ENCODE measurements at places on chromosomes 5 and 9. TPM values are rescaled to one million over a fixed set of nuclear protein-coding genes. Genes with fewer than 3 reads are reported as not detected.
A peak's percentile ranks its signal among the peaks of the same experiment; 100 is the strongest.

Gene CRHBP
- total RNA-seq, result not detected

Gene GLDC
- total RNA-seq, result 101 TPM

Gene SPINK7
- total RNA-seq, result not detected

Gene ZDHHC11B
- 1.9 TPM for total RNA-seq

Gene PCDHGA12
- total RNA-seq, result 1.3 TPM

Gene IL5
- total RNA-seq, result not detected

Gene CDX1
- total RNA-seq, result not detected

Gene HTR1A
- 3.8 TPM for total RNA-seq

Gene VLDLR
- 43.6 TPM for total RNA-seq

Gene PCDHGC5
- total RNA-seq, result 0.78 TPM

Gene PRDM9
- not detected for total RNA-seq

Gene APBA1
- 1.1 TPM for total RNA-seq

Gene RAI14
- 216 TPM for total RNA-seq

Gene C5orf58
- 1.6 TPM for total RNA-seq

Gene NUTM2G
- total RNA-seq, result 0.25 TPM

Gene BAAT
- not detected for total RNA-seq

DNA sequence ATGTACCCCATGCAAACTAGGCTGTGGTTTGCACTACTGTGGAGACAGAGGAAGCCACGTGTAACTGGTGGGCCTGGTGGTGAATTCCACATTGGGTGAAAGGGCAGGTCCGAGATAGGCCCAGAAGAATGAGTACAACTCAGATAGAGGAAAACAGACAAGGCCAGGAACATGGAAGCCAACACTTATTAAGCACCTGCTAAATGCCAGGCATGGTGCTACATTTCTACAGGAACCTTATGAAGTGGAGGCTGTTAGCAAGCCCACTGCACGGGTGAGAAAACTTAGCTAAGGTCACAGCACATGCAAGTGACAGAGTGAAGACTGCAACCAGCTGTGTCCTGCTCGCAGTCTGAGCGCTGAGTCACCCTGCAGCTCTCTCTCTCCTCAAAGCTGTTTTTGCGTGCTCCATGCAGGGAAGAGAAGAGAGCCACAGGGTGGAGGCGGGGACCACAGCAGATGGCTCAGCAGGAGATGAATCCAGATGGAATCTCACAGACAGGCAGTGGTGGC lies 65.5 kb upstream of the SPTLC1 start:
- no peaks in the 10 kb centered on the region for H3K4me1 ChIP-seq
- H3K27me3 ChIP-seq, result no peaks in the 10 kb centered on the region

DNA sequence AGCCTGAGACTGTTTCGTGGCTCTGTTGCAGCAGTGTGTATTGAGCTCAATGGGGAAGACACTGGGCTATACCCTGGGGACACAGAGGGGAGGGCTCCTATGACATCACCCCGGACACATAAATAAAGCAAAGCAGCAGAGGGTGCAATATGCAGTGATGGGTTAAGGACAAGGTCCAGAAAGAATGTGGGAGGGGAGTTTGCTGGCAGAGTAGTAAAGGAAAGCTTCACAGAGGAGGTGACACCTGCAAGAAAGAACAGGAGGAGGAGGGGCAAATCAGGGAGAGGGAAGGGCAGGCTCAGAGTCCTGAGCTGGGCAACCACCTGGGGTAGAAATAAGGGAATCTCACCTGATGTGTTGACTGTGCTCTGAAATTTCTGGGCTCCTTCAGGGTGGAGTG lies 35.3 kb upstream of the CDKN2AIPNL start:
- no peaks in the 10 kb centered on the region for H3K27me3 ChIP-seq
- H3K36me3 ChIP-seq, result no peaks in the 10 kb centered on the region
- no peak overlapping the region for H3K27ac ChIP-seq
- peaks cover 7% of the 10 kb centered on the region for H3K4me1 ChIP-seq
- no peak overlapping the region for H3K4me3 ChIP-seq

- peaks cover 13% of the 10 kb centered on the region for H3K4me1 ChIP-seq
- H3K27me3 ChIP-seq, result peaks cover 62% of the 10 kb centered on the region
- peak overlapping the region; percentile 39 for H3K4me3 ChIP-seq
Measured at GRCh38 chr5:522899-523440, 1.3 kb downstream of the SLC9A3 start.

GRCh38 chr5:173507171-173507570 lies 109.3 kb downstream of the BOD1 start:
- no peak for DNase-seq
- no peaks in the 10 kb centered on the region for H3K36me3 ChIP-seq
- no peak overlapping the region for H3K27ac ChIP-seq

- H3K36me3 ChIP-seq, result no peaks in the 10 kb centered on the region
- DNase-seq, result no peak
- no peak overlapping the region for H3K4me3 ChIP-seq
- no peaks in the 10 kb centered on the region for H3K27me3 ChIP-seq
Measured at GRCh38 chr9:4973246-4973645, 11.8 kb upstream of the JAK2 start.

DNA sequence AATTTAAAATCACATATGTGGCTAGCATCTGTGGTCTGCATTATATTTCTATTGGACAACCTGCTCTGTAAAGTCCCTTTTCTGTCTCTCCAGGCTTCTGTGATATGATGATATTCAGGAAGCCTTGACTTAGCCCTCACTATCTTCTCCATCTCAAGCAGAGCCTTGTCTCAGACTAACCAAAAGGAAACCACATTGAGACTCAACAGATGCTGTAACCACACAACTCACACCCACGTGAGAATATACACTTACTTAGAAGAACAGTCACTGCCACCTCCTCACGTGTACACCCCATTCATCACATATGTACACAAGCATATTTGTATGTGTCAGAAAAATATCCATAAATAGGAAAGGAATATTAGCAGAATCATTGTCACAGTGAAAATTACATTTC lies 33.6 kb downstream of the HTR4 start:
- H3K27me3 ChIP-seq, result no peaks in the 10 kb centered on the region
- no peak overlapping the region for H3K27ac ChIP-seq
- H3K4me3 ChIP-seq, result no peak overlapping the region
- no peaks in the 10 kb centered on the region for H3K36me3 ChIP-seq

DNA sequence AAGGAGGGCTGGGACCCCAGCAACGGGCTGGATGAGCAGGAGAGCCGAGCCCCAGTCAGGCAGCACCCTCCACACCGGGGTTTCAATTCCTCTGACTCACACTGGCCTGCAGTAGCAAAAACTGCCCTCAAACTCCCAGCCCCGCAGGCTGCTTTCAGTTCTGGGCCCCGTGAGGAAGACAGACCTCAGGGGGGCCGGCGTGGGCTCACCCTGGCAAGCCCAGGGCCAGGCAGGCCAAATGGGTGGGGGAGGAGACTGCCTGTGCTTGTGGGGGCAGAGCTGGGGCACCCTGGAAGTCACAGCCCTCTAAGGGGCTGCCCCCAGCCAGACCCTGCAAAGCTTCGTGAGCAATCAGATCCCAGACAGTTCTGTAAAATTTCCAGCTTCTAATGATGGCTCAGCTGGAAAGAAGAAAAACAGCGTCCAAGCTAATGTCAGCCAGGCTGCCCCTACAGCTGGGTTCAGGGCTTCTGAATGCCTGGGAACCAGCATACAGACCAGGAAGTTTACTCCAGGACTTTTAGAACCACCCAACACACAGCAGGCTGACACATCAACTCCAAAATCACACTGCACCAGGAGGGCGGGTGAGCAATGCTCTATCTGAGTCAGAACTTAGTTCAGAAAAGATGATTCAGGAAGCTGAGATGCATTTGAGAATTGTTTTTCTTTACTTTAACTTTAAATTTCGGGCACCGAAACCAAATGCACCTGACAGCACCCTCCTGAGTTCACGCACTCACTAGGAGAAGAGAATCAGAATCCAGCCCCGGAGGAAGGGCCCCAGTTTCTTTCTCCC lies 34.7 kb downstream of the LPCAT1 start:
- no peak overlapping the region for H3K27ac ChIP-seq
- no peaks in the 10 kb centered on the region for H3K27me3 ChIP-seq
- H3K4me3 ChIP-seq, result no peak overlapping the region
- DNase-seq, result no peak
- peaks cover 86% of the 10 kb centered on the region for H3K36me3 ChIP-seq
- H3K4me1 ChIP-seq, result no peaks in the 10 kb centered on the region

DNA sequence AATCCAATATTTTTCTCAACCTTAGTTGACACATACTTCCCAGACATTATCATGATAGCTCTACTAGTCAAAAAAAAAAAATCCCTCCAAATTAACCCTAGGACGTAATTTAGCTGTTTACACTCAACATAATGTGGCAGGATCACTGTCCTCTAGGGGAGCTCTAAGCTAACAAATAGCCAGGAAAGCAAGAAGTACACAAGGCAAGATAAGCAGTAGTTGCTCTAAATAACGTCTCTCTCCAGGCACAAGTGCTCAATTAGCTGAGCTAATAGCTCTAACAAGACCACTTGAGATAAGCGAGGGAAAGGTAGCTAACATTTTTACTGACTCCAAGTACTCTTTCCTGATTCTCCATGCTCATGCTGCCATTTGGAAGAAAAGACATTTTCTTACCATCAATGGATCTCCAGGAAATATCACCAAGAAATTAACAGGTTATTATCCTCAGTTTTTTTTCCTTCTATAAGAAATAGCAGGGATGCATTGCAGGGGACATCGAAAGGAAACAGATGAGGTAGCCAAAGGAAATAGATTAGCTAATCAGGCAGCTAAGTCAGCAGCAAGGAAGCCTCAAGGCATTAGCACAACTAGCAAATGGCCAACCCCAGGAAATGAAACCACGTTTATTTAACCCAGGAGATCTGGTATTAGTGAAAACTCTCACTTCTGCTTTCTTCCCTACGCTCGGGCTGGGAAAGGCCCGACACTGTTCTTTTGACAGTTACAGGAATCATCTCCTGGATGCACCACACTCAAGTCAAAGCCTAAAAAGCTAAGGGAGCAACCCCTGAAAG lies 614.1 kb downstream of the PTPRD start:
- no peak for DNase-seq
- no peaks in the 10 kb centered on the region for H3K36me3 ChIP-seq
- H3K4me1 ChIP-seq, result peaks cover 16% of the 10 kb centered on the region
- H3K27ac ChIP-seq, result no peak overlapping the region
- no peaks in the 10 kb centered on the region for H3K27me3 ChIP-seq

DNA sequence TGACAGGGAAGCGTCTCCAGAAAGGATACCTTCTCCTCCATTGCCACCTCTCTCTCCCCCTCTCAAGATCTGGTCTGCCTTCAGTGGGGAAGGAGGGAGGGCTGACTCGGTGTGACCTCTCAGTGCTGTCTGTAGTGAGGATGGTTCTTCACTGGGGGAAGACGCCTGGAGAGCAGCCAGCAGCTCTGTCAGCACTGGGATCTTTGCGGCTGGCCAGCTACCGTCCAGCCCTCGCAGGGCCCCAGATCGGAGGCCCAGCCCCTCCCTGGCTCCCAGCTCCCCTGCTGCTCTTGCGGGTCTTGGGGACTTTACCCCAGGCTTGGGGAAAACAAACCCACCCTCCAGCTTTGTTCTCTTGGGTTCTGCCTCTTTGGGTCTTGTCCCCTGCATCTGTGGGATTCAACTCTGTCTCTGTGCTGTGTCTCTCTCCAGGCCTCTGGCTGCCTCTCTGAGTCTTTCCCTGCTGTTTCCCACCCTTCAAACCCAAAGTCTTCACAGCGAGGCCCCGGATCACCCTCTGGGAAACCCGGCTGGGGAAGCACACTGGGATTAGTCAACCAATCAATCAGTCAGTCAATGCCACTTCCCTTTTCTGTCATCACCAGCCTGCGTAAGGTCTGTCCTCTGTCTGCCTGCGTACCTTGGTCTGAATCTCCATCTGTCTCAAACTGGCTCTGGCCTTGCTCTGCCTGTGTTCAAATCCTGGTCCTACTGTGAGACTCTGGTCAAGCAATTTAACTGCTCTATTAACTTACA lies 23.0 kb downstream of the FGF18 start:
- H3K27me3 ChIP-seq, result no peaks in the 10 kb centered on the region
- no peak overlapping the region for H3K27ac ChIP-seq
- H3K4me3 ChIP-seq, result no peak overlapping the region
- H3K36me3 ChIP-seq, result no peaks in the 10 kb centered on the region
- DNase-seq, result no peak

GRCh38 chr9:74951725-74952151 lies 974 bp downstream of the C9orf40 start:
- no peak for DNase-seq
- peak overlapping the region; percentile 78 for H3K4me3 ChIP-seq
- peaks cover 5% of the 10 kb centered on the region for H3K4me1 ChIP-seq
- no peaks in the 10 kb centered on the region for H3K27me3 ChIP-seq
- H3K36me3 ChIP-seq, result no peaks in the 10 kb centered on the region

GRCh38 chr9:122923947-122924346 lies 7.4 kb downstream of the ZBTB26 start:
- no peaks in the 10 kb centered on the region for H3K27me3 ChIP-seq
- DNase-seq, result no peak
- no peak overlapping the region for H3K4me3 ChIP-seq

- no peak overlapping the region for H3K27ac ChIP-seq
- no peaks in the 10 kb centered on the region for H3K36me3 ChIP-seq
- H3K4me1 ChIP-seq, result no peaks in the 10 kb centered on the region
- no peak for DNase-seq
- H3K4me3 ChIP-seq, result no peak overlapping the region
- no peaks in the 10 kb centered on the region for H3K27me3 ChIP-seq
Measured at GRCh38 chr5:66498791-66499207, 97.4 kb upstream of the MAST4 start.

DNA sequence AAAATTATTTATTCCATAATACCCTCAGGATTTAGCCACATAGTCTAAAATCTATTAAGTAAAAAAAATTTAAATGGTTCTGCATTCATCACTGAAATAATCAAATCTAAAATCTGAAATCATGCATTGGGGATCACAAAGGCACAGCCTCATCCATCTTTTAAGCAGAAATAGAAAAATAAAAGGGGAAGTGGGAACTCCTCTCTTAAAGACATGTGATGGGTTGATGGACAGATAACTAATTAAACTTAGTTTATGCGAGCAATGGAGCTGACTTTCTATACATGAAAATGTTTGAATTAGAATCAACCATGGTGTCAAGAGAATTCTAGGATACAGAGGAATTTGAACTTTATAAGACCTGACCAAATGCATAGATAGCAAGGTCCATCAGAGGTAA lies 170.5 kb downstream of the GABRB2 start:
- DNase-seq, result no peak
- no peaks in the 10 kb centered on the region for H3K27me3 ChIP-seq
- H3K4me3 ChIP-seq, result no peak overlapping the region
- H3K4me1 ChIP-seq, result no peaks in the 10 kb centered on the region
- no peaks in the 10 kb centered on the region for H3K36me3 ChIP-seq
- H3K27ac ChIP-seq, result no peak overlapping the region

GRCh38 chr5:172414531-172415361 lies 39.6 kb downstream of the SH3PXD2B start:
- no peaks in the 10 kb centered on the region for H3K27me3 ChIP-seq
- H3K4me3 ChIP-seq, result no peak overlapping the region
- DNase-seq, result no peak

DNA sequence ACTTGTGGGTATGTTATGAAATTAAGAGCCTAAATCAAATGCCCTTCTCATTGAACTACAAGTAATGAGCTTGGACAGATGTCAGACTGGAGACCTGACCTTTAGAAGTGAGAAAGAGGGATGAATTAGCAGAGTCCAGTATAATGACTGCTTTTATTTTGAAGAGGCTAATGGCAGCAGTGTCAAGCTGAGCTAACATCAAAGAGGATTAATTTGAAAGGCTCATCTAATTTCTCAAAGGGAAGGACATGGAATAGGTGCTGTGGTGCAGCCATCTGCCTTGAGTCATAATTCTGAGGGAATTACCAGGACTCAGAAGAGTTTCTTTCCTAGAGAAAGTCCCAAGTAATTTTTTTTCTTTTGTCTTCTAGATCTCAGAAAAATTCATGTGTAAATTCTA lies 57.6 kb downstream of the FAM81B start:
- no peak for DNase-seq
- H3K36me3 ChIP-seq, result no peaks in the 10 kb centered on the region
- no peak overlapping the region for H3K4me3 ChIP-seq
- no peaks in the 10 kb centered on the region for H3K4me1 ChIP-seq

Measured in H1 (cell line).